Aortic smooth muscle cell (primary cell): ENCODE measurements at places on chromosomes 7 and 10. TPM values are rescaled to one million over a fixed set of nuclear protein-coding genes. Genes with fewer than 3 reads are reported as not detected.

The PIK3AP1 gene
- under 0.01 and 0.06 TPM in 2 replicates for total RNA-seq

The FAM13C gene
- total RNA-seq: 3.4 and 4.4 TPM in 2 replicates

The SLC18A3 gene
- total RNA-seq: not detected in 2 replicates

The TMEM26 gene
- 4.8 and 12.2 TPM in 2 replicates for total RNA-seq

The LRRD1 gene
- total RNA-seq: 0.12 and 0.13 TPM in 2 replicates

The DNAH11 gene
- 0.40 and 0.68 TPM in 2 replicates for total RNA-seq

The NEURL1 gene
- under 0.01 TPM in 2 replicates for total RNA-seq

The FXYD4 gene
- total RNA-seq: not detected in 2 replicates
